ENCODE measurements at places on chromosomes 11 and 22.
A peak's percentile ranks its signal among the peaks of the same experiment; 100 is the strongest.

DNA sequence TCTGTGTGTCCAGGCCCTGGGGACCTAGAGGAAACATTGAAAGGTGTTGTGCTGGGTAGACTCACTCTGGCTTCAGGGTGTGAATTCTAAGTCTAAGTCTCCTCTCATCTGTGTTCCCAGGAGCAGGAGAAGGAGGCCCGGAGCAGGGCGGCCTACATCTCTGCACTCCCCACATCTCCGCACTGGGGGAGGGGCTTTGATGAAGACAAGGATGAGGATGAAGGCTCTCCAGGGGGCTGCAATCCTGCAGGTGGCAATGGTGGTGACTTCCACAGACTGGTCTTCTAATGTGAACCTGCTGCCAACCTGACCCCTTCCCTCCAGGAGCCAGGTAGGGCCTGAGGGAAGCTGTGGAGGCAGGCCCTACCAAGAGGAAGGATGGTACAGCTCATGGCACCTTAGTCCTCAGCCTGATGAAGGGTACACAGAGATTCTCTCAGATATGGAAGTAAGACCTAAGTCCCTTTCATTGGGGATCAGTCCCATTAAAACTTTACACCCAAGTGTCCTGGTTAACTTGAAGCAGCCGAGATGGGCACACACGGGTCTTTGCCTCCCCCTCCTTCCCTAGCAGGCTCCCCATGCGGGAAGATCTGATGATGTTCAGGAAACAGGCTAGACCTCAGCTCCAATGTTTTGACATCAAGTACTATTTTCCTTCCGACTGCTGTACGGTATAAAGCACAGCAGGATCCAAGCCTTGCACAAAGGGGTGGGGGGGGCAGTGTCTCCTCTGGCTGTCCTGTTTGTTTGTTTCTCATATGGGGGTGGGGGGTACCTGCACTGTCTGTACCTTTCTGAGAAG is 25.0 kb downstream of the USP35 start:
- no peak for DNase-seq

DNA sequence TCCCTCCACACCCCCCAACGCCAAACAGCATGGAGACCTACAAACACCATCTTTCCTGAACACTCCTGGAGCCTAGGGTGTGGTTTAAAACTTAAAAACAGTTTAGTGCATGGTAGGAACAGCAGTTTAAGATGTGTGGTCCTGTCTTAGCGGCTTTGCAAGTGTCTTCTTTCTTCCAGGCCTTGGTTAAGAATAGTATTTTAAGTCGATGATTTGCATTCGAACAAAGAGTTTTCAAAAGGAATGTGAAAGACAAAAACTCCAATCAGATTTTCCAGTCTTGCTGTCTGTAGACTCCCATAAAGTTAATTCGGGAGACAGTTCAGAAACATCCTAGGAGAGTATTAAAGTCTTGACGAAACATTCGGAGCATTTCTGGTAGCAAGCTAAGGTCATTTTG is 3.7 kb downstream of the FGF4 start:
- DNase-seq = no peak

- DNase-seq = no peak
These were observed 17.0 kb downstream of the CDC42BPG start for GRCh38 chr11:64827451-64827839.

DNA sequence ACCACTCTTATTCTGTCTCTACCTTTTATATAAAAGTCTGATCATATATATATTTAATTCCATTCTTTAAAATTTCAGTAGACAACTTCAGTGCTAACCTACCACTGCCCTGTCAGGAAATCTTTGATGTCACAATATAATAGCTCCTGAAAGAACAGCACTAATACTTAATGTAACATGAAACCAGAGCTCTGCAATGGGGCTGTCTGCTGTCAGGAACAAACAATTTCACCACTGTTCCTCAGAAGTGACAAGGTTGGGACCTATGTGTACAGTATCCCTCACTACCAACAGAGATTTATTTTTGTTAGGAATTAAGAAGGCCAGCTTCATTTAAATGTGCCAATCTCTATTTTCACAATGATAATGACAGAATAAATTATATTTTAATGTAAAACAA is 165.5 kb upstream of the C11orf58 start:
- DNase-seq = no peak

GRCh38 chr11:110475671-110476070 is 45.9 kb downstream of the FDX1 start:
- no peak for DNase-seq

GRCh38 chr11:65040847-65041622 is at the start of gene SAC3D1:
TSS of gene SAC3D1 (plus strand) at chr11:65041210. CDS start at chr11:65041293, 83 bp downstream.
- DNase-seq = peak; percentile 77

DNA sequence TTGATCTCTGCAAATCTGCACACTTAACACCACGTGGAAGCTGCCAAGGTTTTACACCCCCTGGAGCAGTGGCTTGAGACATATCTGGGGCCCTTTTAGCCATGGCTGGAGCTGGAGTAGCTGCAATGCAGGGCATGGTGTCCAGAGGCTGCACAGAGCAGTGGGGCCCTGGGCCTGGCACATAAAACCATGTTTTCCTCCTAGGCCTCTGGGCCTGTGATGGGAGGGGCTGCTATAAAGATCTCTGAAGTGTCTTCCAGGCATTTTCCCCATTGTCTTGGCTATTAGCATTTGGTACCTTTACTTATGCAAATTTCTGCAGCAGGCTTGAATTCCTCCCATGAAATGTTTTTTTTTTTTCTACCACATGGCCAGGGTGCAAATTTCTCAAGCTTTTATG is 33.2 kb downstream of the CALCA start:
- DNase-seq = no peak

DNA sequence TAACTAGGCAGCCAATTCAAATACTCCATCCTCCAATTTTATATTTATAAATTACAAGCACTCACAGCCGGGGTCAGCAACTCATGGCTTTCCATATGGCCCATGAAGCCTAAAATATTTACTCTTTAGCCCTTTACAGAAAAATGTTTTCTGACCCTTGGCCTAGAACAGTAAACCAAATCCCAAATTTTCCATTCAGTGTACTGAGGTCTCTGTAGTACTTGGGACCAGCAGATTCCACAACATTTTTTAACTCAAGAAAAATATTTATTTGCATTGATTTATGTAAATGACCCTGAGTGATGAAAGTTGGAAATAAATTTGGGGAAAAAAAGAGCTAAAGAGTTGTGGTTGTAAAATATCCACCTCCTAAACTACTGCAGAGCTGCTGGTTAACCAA is 82.6 kb downstream of the SLC1A2 start:
- no peak for DNase-seq

DNA sequence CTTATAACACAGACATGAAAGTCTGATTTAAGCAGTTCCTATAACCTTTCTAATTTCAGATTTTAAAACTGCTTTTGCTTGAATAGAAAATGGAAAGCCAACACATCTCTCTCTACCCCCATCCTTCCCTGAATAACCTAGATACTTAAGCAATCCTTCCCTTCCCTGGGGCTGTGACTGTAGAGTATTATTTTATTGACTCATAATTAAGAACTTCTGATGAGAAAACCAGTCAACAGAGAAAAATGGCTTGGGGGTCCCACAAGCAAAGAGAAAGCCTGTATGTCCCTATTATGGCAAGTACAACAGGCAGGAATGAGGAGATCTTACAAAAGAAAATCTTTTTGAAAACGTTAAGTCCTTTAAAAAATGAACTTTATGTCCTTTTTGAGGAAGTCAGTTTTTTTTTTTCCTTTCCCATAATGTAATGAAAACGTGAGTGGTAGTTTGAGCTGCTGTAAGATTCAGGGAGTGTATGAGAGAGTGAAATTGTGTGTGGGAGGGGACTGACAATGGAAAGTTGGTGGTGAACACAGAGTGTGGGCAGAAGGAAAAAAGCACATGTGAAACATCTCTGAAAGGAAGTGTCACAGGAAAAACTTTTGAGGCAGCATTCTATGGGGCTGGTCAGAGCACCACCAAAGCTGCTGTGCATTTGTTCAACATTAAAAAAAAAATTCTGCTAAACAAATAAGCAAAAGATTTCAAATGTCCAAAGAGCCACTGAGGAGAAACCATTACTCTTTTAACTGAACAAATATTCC is 154.6 kb downstream of the MAML2 start:
- no peak for DNase-seq

DNA sequence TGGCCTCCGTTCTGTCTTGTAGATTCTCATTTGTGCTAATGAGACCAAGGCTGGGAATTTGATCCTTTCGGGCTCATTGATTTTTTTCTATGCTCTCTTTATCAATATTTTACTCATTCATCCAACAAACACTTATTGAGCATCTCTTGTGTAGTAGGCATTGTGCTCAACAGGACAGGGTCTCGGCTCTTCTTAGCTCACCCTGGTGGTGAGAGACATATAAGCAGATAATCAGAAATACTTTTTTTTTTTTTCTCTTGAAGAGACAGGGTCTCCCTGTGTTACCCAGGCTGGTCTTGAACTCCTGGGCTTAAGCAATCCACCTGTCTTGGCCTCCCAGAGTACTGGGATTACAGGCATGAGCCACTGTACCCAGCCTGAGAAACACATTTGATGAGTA is 48.0 kb upstream of the SLC5A1 start:
- DNase-seq = no peak

DNA sequence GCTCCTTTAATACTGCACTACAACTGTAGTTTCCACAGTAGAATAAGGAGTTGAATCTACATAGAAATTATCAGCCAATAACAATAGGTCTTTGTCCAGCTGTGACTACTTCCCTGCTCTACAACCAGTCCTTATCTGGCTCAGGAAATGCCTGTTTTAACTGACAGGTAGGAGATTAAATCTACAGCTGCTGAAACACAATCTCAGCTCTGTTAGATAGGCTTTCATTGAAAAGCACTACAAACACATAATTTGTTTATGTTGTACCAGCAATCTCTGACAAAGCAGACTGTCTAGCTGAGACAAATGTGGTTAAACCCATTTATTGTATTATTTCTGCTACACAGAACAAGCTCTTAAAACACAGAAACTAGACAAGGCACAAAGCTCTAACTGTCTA is 230.0 kb downstream of the SOX6 start:
- no peak for DNase-seq

DNA sequence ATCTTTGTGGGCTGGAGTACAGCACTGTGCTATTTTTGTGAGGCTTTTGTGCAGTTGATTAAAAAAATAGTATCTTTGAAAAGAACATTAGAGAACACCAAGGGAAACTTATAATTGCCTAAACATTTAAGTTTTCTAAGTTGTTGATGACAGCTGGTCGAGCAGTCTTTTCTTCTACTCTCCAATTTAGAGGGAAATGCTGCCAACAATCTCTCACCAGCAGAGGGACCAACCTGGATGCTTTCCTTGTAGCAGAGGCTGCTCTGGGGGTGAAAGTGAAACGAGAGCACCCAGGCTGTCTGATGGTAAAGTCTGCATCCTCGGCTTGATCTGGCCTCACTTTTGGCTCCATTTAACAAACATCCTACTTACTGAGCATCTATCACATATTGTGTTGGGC is 1286.5 kb upstream of the TENM4 start:
- no peak for DNase-seq

DNA sequence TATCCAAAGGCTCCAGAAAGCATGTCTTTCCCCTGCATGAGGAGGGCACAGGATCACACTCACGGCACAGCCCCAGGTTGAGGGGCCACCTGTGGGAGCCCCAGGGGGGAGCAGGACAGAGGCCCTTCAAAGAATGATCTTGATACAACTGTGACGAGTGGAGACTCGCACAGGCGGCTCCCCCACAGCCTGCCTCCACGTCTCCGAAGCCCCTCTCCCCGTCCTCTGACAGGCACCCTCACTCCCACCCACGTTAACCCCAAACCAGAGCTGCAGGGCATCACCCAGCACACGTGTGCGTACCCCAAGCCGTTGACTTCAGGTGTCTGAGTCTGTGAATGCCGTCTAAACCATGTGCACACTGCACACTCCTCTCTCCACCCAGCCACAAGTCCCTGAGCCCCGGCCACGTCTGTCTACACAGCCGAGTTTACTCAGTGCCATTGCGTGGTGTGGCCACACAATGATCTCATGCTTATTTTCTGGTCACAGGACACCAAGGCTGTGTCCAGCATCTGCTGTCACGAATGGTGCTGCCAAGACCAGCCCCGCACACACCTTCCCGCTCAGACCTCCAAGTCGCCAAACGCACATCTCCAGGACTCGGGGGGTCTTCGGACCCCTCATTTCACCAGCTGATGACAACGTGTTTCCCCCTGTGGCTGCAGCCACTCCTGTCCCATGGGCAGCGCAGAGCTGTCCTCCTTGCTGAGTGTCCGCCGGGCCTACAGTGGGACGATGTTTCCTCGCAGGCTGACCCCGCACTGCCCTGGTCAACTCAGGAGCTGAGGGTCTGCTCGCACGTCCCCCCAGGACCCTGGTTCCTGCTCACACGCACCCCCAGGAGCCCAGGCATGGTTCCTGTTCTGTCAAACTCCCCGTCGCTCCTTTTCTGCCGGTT is 251.2 kb downstream of the BRD1 start:
- no peak for DNase-seq

- no peak for DNase-seq
These were observed 28.0 kb downstream of the FADD start for GRCh38 chr11:70230840-70231710.

DNA sequence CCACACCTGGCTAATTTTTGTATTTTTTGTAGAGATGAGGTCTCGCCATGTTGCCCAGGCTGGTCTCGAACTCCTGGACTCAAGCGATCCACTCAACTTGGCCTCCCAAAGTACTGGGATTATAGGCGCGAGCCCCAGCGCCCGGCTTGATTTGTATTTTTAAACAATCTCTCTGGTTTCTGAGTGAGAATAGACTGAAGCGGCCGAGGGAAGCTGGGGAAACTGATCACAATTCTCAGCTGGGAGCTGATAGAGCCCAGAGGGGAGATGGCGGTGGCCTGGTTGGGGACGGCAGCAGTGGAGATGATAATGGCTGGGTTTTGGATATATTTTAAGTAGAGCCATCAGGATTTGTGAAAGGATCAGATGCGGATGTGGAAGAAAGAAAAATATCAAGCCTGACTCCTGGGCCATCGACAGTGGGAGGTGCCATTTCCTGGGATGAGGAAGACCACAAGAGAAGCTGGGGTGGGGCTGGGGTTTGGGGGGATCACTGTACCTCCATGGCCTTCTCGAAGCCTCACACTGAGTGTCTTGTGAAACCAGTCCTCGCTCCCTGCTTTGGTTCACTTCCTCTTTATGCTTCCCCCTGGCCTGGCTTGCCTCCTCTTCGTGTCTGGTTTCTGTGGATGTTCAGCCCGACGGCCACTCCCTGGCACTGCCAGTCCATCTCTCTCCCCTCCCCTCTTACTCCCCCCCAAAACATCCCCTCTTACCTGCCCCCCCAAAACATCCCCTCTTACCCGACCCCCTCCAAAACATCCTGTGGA is 51.9 kb downstream of the IGLL1 start:
- no peak for DNase-seq

DNA sequence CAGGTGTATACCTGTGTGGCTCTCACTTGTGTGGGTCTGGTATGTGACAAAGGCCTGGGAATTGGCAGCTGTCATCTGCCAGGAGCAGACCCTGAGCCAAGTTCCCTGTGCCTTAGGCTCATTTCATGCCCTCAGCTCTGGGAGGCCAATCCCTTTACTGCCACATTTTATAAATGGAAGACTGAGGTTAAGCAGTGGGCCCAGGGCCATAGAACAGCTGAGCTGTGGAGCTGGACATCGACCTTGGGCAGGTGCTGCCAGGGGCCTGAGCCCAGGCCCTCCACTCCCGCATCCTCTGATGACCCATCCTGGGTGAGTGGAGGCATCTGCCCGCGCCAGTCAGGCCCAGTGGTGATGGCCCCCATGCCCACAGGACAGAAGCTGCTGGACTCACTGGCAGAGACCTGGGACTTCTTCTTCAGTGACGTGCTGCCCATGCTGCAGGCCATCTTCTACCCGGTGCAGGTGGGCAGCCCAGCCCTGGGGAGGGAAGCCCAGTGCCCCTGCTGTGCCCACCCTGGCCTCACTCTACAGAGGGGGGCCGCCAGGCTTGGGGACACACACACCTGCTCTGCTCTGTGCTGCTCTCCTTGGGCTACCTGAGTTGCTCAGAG is 20.9 kb upstream of the ARHGAP8 start:
- DNase-seq = no peak

- peak; percentile 41 for DNase-seq
These were observed 31.0 kb upstream of the CD5 start for GRCh38 chr11:61071208-61071681.
